ENCODE measurements at places on chromosomes 5 and 9.

DNA sequence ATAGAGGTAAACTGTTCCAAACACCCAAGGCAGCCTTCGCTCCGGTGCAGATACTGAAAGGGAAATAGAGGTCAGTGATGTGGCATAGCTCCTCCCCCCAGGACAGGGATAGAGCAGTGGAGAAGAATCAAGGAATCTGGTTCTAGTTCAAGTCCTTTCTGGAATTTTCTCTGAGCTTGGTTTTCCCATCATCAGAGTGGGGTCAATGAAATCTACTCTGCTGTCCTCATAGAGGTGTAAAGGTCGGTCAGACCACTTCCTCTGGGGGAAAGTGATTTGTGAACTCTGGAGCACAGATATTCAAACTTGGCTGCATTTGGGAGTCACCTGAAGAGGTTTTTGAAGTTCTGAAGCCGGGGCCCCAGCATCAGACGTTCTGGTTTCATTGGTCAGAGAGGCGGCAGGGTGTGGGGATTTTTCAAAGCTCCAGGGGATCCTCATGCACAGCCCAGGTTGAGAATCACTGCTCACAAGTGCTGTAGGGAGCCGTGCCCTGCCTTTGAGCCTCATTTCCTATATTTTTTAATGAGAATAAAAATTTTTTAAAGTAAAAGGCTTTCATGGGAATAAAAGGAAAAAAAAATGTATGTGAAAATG is 105.7 kb upstream of the RAD23B start:
- DNase-seq = no peak

GRCh38 chr5:134642931-134643530 is 5.6 kb upstream of the SEC24A start:
- no peak for DNase-seq

DNA sequence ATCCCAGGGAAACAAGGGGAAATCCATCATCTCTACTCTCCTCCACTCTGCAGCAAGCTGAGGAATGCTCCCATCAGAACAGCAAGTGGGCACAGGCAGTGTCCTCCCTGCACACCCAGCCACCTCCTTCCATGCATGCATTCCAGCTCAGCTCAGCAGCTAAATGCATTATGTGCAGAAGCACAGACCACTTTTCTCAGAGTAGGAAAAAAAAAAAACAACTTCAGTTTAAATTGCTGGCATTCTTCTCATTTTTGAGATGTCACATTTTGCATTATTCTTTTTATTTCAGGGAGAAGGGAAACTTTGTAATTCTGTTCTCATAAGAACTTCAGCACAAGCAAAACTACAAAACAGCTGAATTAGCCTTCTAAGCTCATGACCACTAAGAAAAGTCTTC is 312.2 kb downstream of the SEMA5A start:
- DNase-seq = no peak

DNA sequence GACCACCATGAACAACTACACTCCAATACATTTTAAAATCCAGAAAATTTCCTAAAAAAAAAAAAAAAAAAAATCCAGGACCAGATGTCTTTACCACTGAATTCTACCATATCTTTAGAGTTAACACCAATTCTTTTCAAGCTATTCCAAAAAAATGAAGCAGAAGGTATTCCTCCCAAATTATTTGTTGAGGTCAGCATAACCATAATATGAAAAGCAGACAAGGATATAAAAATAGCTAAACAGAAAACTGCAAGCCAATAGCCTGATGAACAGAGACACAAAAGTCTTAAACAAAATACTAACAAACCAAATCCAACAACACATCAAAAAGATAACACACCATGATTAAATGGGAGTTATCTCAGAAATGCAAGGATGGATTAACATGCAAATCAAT is 695.4 kb downstream of the PTPRD start:
- no peak for DNase-seq

- no peak for DNase-seq
Observed at GRCh38 chr9:108672475-108673190, 183.2 kb downstream of the ACTL7B start.

DNA sequence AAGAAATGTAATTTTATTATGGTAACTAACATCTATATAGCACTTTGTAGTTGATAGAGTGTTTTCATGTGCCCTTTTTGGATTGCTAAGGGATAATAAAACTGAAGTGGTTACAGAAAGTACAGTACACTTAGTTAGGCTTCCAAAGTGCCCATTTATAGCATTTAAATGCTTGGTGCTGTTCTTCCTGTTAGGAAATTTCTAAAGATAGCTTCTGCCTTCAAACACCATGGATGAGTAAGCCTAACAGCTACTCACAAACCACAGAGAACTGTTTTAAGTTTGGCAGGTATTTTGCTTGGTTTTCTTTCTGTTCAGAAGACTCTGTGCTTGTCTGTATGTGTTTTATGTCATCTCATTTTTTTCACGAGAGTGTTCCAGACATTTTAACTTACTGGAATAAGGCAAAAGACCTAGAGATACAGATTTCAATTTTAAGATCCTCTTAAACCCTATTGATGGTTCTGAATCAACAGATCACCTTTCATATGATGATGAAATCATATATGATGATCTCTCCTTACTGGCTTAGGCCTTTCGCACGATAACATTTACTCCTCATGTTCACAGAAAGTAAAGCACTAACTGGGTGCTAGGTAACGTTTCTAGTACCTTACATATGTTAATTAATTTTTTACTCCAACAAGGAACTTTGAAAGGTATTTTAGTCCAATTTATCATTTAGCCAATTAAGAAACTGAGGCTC is 4.4 kb downstream of the RIMOC1 start:
- DNase-seq = no peak

DNA sequence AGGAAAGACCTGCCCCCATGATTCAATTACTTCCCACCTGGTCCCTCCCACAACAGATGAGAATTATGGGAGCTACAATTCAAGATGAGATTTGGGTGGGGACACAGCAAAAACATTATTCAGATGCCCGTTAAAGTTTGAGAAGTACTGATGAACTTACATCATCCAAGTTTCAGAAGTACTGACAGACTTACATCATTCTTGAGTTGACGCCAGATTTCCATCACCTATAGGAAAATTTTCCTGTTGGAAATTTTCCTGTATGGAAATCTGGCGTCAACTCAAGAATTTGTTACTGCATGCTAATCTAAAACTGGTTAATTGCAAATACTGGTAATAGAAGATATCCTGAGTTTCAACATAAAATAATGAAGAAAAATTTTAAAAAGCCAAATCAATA is 975.9 kb downstream of the MAT2B start:
- no peak for DNase-seq

- DNase-seq = no peak
Observed at GRCh38 chr9:92706218-92706940, 36.4 kb upstream of the IPPK start.

- no peak for DNase-seq
Observed at GRCh38 chr9:96646081-96646991, 8.8 kb downstream of the PRXL2C start.

- no peak for DNase-seq
Observed at GRCh38 chr9:14221558-14221957, 92.4 kb downstream of the NFIB start.

GRCh38 chr9:89175828-89176261 is 2.8 kb downstream of the SHC3 start:
- DNase-seq = no peak

GRCh38 chr9:121906074-121906870 is 186.8 kb downstream of the TTLL11 start:
- no peak for DNase-seq

DNA sequence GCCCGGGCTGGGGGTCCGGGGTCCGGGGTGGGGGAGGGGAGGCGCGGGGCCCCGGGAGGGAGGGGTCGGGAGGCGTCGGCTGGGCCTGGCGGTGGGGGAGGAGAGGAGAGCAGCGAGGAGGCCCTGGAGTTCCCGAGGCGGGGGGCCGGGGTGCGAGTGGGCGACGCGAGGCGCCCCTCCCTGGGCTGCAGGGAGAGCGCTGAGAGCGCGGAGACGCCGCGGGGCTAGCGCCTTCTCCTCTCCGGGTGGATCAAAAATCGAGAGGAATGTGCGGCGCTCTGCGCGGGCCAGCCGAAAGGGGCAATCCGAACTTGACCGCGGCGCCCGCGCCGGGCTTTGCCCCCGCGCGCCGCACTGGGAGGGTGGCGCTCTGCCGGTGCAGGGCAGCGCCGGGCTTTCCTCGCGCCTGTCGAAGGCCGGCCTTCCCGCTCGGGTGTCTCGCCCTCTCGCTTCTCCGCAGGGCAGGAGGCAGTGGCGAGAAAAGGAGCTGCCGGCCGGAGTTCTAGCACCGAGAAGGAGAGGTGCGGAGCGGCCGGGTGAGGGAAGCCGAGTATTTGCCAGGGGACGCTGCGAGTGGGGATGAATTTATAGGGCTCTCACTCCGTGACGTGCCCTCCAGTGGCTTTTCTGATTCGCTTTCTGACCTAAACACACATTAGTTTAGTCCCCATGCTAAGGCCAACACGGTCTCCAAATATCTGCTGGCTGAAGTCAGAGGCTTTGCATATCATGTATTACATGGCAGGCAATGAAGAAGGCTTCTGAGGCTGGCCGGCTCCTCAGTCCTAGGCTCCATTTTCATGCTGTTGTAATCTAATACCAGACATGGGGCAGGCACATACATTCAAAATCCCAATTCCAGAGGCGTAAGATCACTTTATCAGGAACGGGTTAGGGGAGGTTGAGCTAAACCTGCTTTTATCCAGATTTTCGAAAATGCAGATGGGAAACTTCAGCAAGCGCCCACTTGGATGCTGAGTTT is 503 bp upstream of the GDNF start:
- DNase-seq = no peak

DNA sequence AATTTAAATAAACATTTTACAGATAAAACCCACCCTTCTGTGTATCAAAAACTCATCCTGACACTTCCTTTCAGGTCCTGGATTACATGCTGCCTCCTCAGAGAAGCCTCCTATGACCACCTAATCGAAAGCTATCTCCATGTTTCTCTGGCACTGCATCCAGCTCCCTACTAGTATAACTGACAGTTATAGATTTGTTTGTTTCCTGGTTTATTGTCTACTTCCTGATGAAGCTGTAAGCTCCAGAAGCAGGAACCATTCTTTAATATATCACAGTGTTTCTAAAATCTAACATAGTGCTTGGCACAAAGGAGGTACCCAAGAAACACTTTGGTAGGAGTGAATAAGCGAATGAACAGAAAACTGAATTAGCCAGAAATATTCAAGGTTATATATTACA is 270.4 kb downstream of the EFNA5 start:
- no peak for DNase-seq

DNA sequence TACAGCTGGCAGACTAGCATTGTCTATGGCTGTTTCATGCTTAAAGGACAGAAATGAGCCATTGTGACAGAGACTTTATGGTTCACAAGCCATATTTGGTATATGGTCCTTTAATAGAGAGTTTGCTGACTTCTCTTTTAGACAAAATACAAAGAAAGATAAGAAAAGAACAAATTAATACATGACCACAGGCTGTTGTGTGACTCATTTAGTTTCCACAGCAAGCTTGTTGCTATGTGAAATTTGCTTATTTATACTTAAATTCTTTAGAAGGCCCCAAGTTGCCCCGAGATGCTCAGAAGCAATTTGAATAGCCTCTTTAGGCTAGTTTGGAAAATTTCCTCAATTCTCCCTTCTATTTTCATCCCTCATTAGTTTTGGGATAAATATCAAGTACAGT is 315.3 kb upstream of the RPS23 start:
- no peak for DNase-seq

GRCh38 chr5:31106278-31106677 is 87.2 kb upstream of the CDH6 start:
- DNase-seq = no peak

GRCh38 chr9:112647596-112647995 is 70.3 kb downstream of the INIP start:
- DNase-seq = no peak

DNA sequence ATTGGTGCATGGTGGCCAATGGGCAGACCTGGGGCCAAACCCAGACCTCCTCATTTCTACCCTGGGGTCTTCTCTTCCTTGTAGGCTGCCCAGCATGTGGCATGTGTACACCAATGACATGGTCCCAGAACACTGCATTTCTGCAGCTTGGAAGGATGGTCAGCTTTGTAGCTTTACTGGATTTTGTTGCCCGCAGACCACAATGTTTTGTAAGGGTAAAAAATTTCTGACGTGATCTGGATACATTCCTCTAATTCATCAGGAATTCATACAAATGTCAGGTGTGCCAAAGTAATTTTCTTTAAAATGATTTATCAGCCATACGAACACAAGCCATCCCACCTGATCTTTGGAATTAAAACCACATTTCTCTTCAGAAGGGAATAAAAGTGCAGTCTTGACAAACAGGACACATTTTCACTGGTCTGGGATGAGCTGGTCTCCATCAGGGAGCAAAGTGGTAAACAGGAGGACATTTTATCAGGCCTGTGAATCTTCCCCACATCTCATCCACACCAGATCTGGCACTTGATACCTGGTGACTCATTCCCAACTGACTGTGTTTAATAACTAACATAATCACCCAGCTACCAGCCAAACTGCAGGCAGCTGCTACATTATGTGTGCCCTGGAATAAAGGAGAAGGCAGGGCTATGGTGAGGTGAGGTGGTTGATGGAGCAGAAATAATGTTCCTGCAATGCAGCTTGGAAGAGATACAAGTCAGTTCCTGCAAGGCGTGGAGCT is 103.9 kb downstream of the SPOCK1 start:
- DNase-seq = peak; percentile 62

DNA sequence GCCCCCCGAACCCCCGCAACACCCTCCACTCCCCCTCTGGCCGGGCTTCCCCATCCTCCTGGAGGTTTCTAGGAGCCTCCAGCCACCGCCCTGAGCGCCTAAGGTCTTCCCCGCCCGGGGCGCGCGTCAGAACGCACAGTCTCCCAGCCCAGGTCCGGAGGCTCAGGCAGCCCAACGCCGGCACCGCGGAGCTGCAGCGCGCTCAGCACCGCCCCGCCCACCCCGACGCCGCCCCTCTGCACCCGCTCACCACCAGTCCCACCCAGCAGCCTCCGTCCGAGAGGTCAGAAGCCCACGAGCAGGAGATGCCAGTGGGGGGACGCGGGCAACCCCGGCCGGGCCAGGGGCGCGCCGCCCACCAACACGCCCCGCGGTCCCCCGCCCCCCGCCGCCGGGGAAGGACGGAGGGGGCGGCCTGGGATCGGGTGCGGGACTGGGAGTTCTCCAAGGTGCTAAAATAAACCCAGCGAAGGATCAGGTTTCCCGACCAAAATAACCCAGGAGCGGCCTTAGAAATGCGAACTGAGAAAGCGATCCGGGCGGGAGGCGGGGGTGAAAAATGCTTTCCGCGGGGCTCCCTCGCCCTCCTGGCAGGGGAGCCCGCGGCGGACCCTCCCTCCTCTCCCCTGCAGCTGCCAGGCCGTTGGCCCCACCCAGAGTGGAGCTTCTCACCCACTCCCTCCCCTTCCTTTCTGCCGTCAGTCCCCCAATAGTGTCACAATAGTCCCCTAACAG is 6.5 kb upstream of the FAM78A start:
- no peak for DNase-seq

GRCh38 chr9:114282926-114283325 is 40.0 kb upstream of the ORM1 start:
- DNase-seq = no peak

Measured in NCI-H345 (cell line).